ENCODE measurements at places on chromosomes 12 and 14. TPM values are rescaled to one million over a fixed set of nuclear protein-coding genes. Genes with fewer than 3 reads are reported as not detected.

The P2RX7 gene
- total RNA-seq, result 0.23 TPM

The HOXC9 gene
- 37.2 TPM for total RNA-seq

The FSCB gene
- total RNA-seq, result not detected

GRCh38 chr12:70971001-70971794 is 50.7 kb upstream of the PTPRR start:
- DNase-seq, result no peak

DNA sequence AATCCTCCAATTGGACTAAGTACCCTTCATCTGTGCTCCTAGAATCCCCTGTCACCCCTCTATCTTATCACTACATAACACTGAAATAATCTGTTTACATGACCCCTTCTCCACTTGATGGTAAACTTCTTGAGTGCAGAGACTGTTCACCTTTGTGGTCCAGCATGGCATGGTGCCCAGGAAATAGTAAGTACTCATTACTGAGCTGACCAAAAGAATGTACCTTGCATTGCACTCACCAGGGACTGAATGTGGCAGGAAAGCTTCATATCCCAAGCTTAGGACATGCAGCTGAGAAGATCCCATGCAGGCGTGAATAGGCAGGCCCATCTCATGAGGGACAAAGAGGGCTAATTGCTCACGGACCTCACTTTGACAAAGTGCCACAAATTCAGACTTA is 1.4 kb upstream of the GARIN2 start:
- DNase-seq, result peak; percentile 54

GRCh38 chr12:27970401-27971120 is 2.0 kb downstream of the PTHLH start:
- DNase-seq, result no peak

GRCh38 chr12:53998110-53998899 is 1.7 kb upstream of the HOXC9 start:
- no peak for DNase-seq

DNA sequence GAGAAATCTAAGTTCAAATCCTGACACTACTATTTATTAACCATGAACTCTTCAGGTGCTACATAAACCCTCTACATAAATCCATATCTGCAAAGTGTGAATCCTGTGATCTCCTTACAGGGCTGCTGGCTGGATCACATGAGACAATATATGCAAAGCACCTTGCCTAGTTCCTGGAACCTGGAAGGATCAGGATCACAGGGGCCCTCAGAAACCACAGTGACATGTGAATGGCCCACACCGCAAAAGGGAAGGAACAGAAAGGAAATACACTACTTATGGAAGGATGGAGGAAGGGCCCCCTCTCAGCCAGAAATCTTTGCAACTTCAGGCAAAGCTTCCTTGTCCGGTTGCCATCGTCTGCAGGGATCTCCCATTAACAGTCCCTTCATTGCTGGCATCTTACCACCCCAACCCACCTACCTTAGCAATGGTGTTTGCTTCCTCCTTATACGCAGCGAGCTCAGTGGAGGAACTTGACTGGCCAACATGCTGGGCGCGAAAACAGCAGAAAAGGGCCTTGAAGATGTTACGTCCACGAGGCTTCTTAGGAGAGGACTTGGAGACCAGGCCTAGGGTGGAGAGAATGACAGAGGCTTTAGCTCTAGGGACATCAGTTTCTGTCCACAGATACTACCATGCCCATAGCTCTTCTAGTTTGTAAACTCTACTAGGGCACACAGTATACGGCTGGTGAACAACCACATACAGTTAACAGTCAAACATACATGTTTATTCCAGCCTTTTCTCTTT is 10.7 kb upstream of the AVIL start:
- no peak for DNase-seq

DNA sequence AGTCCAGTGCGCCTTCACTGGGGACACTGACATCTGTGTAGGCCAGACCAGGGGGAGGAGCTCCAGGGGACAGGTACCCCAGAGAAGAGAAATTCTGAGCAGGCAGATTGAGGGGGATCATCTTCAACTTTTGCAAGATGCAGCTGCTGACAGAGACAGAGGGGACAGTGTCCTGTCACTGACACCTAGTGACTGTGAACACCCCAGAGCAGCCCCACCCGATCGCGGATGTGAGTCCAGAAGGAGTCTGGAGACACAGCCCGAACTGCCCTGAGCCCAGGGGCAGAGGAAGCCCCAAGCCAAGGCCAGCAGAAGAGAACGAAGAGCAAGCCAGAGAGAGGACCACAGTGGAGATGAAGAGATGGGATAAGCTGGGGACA is 21.7 kb upstream of the LRTM2 start:
- DNase-seq, result no peak

GRCh38 chr12:112352921-112353320 is 29.3 kb downstream of the HECTD4 start:
- no peak for DNase-seq

GRCh38 chr14:81018251-81018650 is 62.8 kb downstream of the TSHR start:
- DNase-seq, result no peak

GRCh38 chr12:120066341-120066740 is 50.2 kb downstream of the RAB35 start:
- DNase-seq, result no peak

DNA sequence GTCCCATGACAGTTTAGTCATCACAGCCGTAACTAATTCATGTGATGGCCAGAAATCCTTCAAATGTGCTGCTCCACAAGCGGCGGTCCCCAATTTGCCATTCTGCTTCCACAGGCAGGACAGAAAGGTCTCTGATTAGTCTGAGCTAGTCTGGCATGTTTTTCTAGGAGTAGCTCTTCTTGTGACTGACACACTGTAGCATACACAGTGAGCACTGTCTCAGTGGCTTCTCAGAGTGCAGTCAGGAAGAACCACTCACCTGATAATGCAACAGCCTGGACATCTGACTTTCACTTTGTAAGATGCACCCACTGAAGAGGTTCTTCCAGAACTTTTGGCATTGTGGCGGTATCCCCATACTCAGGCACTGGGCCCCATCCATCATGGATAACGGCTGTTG is 1266.2 kb downstream of the TMEM121 start:
- no peak for DNase-seq

DNA sequence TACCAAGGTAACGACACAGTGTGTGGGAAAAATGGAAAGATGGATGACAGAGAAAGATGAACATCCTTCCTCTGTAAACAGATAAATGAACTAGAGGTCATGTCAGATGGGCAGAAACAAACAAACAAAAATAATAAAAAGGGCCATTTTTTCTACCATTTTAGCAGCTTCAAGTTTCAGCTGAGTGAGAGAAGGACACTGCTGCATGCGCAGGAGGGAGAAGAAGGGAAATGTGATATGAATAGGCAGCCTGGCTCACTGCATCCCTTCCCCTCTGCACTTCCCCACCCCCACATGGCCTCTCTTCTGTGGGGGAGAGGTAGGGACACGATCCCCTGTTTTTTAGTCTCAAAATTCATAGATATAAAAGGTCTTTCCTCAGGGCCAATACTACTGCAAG is 492.0 kb downstream of the NELL2 start:
- DNase-seq, result no peak

- DNase-seq, result no peak
Measured at GRCh38 chr14:90456551-90456950, 59.7 kb downstream of the CALM1 start.

GRCh38 chr12:93020631-93021597 is 91.8 kb upstream of the EEA1 start:
- no peak for DNase-seq

GRCh38 chr12:120528861-120529525 is at the start of gene COQ5:
COQ5 (minus strand) TSS chr12:120529158; CDS start chr12:120529141, 17 bp downstream.
- no peak for DNase-seq

- DNase-seq, result no peak
Measured at GRCh38 chr12:46209914-46210872, 58.6 kb downstream of the SLC38A1 start.

DNA sequence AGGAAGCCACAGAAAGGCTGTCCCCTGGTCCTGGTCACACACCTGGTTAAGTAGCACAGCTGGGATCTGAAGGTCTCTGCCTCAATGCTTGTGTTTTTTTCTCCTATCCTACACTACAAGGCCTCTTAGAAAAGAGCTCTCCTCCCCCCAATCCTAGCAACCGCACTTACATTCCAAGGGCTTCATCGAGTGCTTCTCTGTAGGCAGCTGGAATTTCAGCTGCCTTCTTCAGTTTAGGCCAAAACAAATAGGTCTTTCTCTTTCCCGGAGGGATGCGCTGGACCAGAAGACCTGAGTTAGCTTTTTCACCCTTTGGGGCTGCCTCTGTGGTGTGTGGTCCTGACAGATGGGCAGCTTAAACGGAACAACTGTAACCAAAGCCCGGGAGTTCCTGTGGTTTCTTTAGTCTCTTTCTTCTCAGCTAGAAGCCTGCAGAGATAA is 109.7 kb downstream of the GPATCH2L start:
- DNase-seq, result no peak

GRCh38 chr12:50314636-50315312 is 31.5 kb upstream of the LIMA1 start:
- peak; percentile 46 for DNase-seq

- no peak for DNase-seq
Measured at GRCh38 chr14:104638190-104638589, 33.6 kb upstream of the TMEM179 start.

GRCh38 chr14:61891170-61891569 is 128.9 kb downstream of the SNAPC1 start:
- DNase-seq, result no peak

DNA sequence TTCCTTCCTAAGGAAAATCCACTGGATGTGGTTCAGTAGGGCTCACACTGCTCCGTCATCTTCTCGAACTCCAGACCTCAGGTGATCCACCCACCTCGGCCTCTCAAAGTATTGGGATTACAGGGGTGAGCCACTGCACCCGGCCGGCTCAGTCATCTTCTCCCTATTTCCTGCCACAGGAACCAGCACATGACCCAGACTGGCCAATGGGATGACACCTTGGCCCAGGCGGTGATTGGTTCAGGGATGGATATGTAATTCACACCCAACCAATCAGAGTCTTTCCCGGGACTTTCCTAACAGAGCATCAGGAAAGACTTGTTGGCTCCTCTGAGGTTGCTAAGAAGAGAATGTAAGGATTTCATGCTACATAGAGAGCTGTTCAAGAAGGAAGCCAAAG is 19.2 kb upstream of the C12orf76 start:
- no peak for DNase-seq

Data from Panc1 (cell line).